Effector CD4-positive, alpha-beta T cell (primary cell): ENCODE measurements at places on chromosomes 12 and 14.

- no peak for DNase-seq
These were observed 6.0 kb upstream of the ACOT6 start for GRCh38 chr14:73606271-73606670.

DNA sequence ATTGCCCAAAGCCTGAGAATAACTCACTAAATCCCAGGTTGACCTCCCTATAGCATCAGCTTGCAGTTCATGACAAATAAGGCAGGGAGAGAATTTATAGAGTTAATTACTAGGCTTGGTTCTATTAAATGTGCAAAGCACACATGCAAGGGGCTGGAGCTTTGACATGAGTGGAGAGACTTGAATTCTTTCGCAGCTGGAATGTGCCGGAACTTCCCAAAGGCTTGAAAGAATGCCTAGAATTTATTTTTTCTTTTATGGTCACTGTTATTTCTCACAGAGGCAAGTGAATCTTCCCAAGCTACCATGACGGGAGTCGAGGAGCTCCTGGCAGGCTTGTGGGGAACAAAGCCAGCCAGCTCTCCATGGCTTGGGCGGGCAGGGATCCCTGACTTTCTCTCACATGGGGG, 95.5 kb upstream of the USP44 start:
- no peak for DNase-seq

- DNase-seq, result no peak
These were observed 2.3 kb downstream of the PIWIL1 start for GRCh38 chr12:130339951-130340350.

DNA sequence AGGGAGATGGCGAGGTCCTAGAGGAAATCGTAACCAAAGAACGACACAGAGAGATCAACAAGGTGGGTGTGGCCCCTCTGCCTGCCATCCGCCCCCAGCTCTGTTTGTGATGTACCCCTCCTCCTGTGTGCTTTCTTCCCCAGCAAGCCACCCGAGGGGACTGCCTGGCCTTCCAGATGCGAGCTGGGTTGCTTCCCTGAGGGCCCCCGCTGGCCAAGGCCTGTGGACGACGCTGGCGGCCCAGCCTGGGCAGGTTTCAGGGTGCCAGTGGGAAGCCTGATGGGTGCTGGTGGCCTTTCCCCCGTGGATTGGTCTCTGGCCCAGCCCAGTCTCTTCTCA, 2.0 kb downstream of the ARL6IP4 start:
- DNase-seq, result no peak

DNA sequence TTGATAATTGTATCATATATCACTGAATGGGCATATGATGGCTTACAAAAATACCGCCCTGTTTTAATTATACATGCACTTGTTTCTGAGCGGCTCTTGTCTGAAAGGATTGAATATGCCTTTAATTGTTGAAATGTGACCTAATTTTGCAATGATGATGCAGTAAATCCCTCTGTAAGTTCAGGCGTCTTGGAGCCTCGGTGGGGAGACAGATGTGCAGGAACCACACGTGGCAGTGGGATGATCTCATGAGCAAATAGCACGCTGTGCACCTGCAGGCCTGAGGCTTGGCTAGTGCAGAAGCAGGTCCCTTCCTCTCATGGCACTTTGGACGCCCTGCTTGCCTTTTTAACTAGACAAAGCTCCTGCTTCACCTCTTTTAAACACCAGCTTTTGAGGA, 49.3 kb upstream of the ASPG start:
- DNase-seq, result no peak

DNA sequence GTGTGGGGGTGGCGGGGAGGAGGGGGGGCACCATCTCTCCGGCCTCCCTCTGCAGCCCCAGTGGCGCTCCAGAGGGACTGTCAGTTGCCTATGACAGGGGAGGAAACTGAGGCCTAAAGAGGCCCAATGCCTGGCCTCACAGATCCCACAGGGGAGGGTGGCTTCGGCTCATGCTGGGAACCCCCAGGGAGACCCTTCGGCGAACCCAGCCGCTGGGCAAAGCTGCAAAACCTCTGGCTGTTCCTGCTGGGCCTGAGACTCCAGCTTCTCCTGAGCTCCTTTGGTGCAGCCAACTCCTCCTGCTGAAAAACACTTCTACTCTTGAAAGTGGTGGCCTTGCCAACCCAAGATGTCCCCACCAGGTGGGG, 170.1 kb upstream of the RTL1 start:
- DNase-seq, result no peak

DNA sequence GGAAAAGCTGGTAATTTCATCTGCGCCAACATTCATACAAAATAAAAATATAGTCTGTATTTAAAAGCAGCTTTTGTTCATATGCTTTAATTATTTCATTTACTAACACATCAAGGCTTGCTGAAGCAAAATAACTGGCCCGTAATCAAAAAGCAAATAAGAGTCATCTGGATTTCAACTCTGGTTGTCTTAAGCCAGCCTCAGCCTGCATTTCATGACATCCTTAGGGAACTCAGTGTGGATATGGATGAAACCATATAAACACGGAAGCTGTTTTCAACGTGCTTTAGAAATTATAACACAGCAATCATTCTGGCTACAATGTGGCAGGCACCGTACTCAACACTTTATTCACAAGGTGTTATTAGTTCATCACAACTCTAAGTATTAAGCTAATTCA, 852 bp downstream of the COX16 start:
- no peak for DNase-seq

DNA sequence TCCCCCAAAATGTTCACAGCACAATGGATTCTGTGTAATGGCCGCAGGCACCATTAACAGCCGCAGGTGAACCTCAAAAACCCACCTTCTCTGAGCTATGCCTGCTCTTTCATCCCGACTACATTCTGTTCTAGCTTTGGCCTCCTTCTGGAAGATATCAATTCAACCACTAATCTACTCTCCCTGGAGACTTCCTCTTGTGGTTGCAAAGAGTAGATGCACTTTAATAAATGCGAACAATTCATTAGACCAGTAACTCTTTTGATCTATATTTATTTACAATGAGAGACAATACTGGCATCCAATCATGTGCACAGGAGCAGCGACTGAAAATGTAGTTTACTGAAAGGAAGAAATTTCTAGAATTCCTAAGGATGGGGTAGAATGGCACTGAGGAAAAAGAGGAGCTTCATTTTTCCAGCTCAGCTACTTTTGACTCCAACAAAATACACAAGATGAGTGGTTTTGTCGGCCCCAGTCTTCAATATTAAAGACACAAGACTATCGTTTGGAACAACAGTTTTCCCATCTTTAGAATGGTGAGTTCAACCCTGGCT, 5.3 kb downstream of the GRIN2B start:
- no peak for DNase-seq

DNA sequence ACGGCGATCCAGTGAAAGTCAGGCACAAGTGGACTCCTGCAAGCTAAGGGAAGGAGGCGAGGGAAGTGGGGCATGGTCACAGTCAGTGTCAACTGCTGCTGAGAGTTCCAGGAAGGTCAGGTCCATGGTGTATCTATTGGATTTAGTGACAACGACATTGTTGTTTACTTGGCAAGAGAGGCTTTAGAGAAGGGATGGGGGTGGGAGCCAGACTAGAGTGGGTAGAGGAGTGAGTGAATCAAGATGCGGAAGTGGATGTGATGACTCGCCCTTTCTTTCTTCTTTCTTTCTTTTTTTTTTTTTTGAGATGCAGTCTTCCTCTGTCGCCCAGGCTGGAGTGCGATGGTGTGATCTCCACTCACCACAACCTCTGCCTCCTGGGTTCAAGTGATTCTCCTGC, 12.5 kb downstream of the P2RX7 start:
- no peak for DNase-seq

- no peak for DNase-seq
These were observed 205.7 kb downstream of the ZFP36L1 start for GRCh38 chr14:68586896-68587751.

DNA sequence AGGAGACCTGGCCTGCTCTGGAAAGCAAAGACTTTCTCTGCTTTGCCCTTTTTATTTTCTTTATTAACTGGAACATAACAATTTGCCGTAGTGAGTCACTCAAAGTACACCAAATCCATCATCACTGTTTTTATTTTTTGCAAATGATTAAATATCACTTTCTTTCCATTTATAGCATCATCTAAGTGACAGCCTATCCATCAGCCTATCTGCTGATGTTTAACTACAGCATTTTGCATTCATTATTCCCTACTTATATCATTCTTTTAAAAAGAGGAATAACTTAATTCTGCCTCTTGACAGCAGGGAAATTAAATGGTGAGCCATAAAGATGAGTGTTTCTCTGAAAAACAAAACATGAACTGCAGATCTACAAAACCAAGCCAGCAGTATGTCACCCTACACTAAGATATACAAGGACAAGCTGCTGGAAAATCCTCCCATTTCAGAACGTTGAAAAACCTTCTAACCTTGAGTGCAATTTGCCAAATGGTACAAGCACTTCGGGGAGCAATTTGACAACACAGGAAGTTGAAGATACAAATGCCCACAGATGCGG, 821.3 kb upstream of the TMEM132C start:
- no peak for DNase-seq

GRCh38 chr12:104496336-104496735, 39.6 kb downstream of the CHST11 start:
- no peak for DNase-seq

GRCh38 chr14:28778138-28779117, 11.8 kb downstream of the FOXG1 start:
- no peak for DNase-seq

DNA sequence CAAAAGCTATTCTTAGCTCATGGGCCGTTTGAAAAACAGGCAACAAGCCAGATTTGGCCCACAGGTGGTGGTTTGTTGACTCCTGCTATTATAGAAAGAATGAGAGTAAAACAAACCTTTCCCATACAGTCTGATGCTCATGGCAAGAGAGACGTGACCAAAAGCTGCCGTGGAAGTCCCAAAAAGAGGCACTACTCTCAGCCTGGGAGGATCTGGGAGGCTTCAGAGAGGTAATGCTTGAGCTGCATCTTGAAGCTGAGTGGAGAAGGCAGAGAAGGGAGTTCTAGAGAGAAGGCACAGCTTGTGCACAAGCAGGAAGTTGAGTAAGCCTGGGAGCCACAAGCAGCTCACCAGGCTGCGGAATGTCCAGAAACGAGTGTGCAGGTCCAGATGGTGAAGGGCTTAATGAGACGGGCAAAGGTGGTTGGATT, 9.6 kb downstream of the PLXNC1 start:
- no peak for DNase-seq

DNA sequence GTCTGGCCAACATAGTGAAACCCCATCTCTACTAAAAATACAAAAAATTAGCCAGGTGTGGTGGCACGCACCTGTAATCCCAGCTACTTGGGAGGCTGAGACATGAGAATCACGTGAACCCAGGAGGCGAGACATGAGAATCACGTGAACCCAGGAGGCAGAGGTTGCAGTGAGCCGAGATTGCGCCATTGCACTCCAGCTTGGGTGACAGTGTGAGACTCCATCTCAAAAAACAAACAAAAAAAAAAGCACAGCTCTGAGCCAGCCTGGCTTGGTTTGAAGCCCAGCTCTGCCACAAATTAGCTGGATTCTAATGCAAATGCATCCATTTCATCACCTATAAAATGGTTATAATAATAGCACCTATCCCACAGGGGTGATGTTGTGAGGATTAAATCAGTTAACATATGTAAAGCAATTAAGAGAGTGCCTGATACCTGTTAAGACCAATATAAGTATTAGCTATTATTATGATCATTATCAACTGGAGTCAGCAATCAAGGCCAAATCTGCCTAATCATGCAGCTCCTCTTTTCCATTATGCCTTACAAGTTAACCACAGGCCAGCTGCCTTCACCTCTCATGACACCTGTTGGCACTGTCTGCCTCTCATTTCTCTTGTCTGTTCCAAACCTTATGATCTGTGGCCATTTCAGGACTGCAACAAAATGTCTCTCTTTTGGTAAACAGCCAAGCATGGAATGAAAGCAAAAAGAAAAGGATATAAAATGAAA, 2.1 kb downstream of the GNPTAB start:
- no peak for DNase-seq

GRCh38 chr14:102830474-102831045, 53.3 kb downstream of the TRAF3 start:
- DNase-seq, result no peak

DNA sequence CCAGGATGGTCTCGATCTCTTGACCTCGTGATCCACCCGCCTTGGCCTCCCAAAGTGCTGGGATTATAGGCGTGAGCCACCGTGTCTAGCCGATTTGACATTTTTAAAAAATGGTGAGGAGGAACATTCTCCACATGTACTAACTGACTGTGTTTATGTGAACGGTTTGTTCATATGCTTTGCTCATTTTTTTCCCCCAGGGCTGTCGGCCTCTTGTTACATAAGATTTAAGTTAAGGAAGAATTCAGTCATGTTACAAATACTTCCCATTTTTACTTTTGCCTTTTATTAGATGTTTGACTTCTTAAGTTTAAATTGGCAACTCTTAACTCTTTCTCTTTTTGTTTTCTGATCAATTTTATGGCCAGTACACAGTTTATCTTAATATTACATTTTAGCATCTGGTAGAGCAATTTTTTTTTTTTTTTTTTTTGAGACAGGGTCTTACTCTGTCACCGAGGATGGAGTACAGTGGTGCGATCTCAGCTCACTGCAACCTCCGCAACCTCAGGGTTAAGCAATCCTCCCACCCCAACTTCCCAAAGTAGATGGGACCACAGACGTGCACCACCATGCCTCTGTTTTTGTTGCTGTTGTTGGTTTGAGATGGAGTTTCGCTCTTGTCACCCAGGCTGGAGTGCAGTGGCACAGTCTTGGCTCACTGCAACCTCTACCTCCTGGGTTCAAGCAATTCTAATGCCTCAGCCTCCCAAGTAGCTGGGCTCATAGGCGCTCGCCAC, 9.6 kb downstream of the GNS start:
- no peak for DNase-seq

DNA sequence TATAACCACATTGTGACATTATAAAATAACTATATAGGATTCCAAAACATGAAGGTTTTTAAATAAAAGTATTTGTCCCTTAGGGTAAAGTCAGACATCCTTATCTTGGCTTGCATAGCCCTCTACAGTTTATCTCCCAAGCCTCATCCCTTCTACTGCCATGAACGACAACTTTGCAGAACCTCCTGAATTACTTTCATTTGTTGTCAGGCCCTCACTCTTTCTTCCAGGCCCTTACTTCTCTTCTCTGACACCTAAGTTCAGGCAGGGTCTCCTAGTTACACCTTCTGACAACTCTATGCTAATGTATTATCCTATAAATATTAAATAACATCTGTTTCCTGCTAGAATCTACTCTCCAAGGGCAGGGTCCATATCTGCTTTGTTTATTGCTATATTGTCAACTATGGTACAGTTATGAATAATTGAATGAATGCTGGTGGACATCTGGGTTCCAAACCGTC, 115.7 kb upstream of the MDM1 start:
- DNase-seq, result no peak
